ENCODE measurements at places on chromosomes 7 and 10. TPM values are rescaled to one million over a fixed set of nuclear protein-coding genes. Genes with fewer than 3 reads are reported as not detected.

Gene CYP26C1
- 0.22 TPM for total RNA-seq

Gene CLIP2
- total RNA-seq: 7.5 TPM

DNA sequence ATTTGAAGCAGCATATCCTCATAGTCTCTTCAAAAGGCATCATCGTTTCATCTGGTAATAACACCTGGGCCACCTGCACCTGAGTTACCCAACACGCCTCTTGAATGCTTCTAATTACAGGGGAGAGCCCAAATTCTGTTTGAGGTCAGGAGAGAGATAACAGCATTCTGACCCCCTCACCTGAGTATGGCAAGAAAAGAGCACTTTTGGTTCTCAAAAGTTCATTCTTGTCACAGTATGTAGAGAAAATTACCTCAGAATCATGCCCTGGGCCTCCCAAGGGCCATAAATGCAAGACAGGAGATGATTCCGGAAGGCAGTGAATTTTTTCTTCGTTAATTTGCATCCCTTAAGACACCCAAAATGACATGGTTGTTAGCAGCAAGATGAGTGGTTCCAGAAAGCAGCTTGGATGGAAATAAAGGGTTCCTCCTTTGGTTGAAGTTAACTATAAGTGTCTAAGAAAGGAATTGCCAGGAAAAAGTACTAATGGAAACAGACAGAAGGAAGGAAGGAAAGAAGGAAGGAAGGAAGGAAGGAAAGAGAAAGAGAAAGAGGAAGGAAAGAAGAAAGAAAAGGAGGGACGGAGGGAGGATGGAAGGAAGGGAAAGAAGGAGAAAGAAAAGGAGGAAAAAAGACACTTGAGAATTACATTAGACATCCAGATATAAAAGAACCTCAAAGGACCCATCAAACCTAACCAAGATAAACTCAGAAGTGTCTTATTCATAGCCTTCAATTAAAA, 228.4 kb upstream of the RHOBTB1 start:
- no peak for DNase-seq

Gene PRPS1L1
- total RNA-seq: not detected

GRCh38 chr7:80231707-80232106, 97.1 kb downstream of the GNAI1 start:
- DNase-seq: no peak

Gene FAM25A
- not detected for total RNA-seq
